ENCODE measurements at places on chromosomes 4 and X. TPM values are rescaled to one million over a fixed set of nuclear protein-coding genes. Genes with fewer than 3 reads are reported as not detected.

NCAPG gene
- total RNA-seq, result not detected

DKC1 gene
- 67.2 TPM for total RNA-seq

TSPAN7 gene
- total RNA-seq, result 38.4 TPM

MND1 gene
- total RNA-seq, result not detected

FAM149A gene
- 12.8 TPM for total RNA-seq

TACR3 gene
- not detected for total RNA-seq

GRIA3 gene
- total RNA-seq, result 7.9 TPM

DSPP gene
- not detected for total RNA-seq

GRCh38 chr4:2797545-2798305 lies 4.8 kb downstream of the SH3BP2 start:
- no peak for DNase-seq

- DNase-seq, result no peak
These were observed 63.0 kb downstream of the SEC24D start for GRCh38 chr4:118772767-118773428.

DNA sequence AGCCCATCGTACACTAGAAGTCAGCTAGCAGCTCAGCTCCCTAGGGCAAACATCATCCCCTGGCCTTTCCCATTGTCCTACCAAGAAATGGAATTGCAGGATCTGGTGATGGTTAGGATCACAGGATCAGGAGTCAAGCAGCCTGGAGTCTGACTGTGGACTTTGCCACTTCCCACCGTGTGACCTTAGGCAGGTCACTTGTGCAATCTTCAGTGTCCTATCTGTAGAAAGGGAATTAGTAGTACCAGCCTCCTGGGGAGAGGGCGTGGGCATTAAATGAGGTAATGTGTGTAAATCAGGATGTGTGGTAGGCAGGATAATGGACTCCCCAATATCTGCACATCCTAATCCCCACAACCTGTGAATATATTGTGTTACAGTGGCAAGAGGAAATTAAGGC lies 38.6 kb upstream of the APLN start:
- DNase-seq, result no peak

DNA sequence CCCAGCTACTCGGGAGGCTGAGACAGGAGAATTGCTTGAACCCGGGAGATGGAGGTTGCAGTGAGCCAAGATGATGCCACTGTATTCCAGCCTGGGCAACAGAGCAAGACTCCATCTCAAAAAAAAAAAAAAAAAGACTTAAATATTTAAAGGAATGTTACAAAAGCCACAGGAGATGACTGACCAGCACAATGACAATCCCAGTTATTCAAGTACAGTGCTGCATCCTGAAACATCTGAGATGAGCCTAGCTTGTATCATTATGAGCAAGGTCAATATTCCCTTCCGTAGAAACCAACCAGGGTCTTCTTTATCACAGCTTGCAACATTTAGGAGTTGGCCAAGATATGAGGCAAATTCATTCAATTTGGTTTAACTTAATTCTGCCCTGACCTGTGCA lies 38.6 kb downstream of the LNX1 start:
- no peak for DNase-seq

- no peak for DNase-seq
These were observed 36.9 kb downstream of the CTBP1 start for GRCh38 chr4:1211891-1212545.

- DNase-seq, result no peak
These were observed 52.8 kb upstream of the ANKRD17 start for GRCh38 chr4:73311428-73311827.

- no peak for DNase-seq
These were observed 22.6 kb downstream of the WDR1 start for GRCh38 chr4:10093801-10094552.

DNA sequence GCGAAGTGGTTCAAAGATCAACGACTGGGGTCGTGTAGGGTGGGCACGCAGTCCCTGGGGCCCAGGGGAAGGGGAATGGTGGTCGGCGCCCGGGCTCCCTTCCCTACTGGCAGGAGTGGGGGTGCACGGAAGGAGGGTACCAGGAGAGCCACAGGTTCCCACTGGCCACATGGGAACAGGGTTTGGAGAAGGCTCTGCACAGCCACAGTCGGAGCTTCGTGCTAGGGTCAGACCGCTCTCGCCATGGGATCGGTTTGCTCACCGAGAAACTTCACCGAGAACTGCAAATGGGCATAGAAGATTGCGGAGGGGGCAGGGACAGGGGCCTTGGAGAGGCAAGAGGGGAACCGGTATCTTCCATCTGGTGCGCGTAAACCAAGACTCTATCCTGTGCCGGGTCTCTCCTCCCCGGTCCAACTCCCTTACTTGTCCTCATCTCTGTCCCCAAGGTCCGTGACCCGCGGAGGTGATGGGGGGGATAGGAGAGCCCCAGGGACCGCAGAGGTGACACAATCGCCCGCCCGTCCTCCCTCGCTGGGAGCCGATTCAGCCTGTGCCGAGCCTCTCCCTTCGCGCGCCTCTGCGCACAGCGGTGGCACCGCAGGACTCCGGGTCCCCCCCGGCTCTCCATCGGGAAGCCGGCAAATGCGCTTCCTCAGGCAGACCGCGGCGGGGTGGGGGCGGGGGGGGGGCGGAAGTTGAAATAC lies 1.0 kb downstream of the SCD5 start:
- DNase-seq, result no peak

GRCh38 chrX:77436271-77436670 lies 10.9 kb upstream of the FGF16 start:
- DNase-seq, result no peak

GRCh38 chr4:67288964-67289363 lies 256.3 kb downstream of the CENPC start:
- no peak for DNase-seq
